NCI-H524 treated with DMSO at 0.1 percent for 48 hours (cell line): ENCODE measurements at places on chromosomes 6 and 20.
A peak's percentile ranks its signal among the peaks of the same experiment; 100 is the strongest.

GRCh38 chr20:15179381-15179780, 842.0 kb upstream of the FLRT3 start:
- no peak for DNase-seq

- DNase-seq, result no peak
Observed at GRCh38 chr6:8859501-8859900, 424.2 kb upstream of the SLC35B3 start.

- peak; percentile 84 for DNase-seq
Observed at GRCh38 chr20:50335105-50335504, 144.5 kb downstream of the CEBPB start.

DNA sequence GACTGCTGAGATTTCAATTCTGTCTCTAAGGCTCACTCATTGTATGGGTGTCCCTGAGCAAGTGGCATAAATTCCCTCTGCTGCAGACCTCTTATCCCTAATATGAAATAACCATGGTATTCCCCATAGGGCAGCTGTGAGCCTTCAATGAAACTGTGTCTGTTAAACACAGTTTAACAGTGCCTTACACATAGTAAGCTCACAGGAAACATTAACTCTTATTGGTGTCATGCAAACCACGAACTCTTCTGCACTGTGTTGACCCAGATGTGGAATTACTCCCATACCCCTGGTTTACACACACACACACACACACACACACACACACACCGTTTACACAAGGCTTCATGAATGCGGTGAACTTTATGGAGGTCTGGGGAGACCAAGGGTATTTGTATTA, 23.2 kb downstream of the DAAM2 start:
- DNase-seq, result no peak

DNA sequence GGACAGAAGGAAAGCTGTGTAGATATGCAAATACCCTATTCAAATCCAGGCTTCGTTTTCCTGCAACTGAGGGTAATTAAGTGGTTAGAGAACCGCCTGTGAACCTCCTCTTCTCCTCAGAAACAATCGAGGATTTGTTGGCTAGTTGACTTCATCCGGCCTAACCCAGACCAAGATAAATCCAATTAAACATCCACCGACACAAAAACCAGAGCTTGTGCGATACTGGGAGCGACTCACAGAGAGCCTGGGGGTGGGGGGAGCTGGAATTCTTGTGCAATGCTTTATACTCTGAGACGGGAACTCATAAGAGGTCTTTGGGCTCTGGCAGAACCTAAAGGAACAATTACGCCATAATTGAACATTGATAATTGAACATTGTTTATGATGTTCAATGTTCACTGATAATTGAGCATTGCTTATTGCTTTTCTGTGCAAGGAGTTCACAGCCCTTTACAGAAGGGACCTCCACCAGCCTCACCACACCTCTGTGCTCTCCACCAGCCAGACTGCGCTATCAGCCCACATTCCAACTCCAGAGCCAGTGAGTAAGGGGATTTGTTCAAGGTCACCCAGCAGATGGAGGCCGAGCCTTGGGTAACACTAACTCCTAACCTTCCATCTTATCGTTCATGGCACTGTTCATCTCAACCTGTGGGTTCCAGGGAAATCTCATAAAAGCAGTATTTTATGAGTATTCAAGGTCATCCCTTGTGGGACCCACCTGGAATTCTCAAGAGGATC, 429.6 kb upstream of the JARID2 start:
- no peak for DNase-seq

DNA sequence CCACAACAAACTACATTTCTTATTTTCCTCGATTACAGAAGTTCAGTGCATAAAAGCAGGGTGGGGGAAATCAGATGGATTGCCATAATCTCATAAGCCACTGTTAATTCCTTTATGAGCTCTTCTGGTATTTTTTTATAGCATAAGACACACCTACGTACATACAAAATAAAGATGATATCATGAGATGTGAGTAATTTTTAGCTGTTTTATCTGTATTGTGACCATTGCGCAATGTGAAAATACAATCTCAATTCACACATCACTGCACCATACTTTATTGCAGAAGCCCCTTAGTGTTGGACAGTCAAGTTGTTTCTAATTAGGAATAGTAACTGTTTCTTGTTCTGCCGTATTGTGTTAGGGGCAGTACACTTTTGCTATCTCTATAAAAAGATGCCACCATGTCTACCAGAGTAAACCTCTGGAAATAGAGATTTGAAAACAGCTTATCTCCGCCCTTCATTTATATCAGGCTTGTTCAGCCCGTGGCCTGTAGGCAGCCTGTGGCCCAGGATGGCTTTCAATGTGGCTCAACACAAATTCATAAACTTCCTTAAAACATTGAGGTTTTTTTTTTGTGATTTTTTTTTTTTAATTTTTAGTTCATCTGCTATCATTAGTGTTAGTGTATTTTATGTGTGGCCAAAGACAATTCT, 90.4 kb downstream of the FARS2 start:
- no peak for DNase-seq

DNA sequence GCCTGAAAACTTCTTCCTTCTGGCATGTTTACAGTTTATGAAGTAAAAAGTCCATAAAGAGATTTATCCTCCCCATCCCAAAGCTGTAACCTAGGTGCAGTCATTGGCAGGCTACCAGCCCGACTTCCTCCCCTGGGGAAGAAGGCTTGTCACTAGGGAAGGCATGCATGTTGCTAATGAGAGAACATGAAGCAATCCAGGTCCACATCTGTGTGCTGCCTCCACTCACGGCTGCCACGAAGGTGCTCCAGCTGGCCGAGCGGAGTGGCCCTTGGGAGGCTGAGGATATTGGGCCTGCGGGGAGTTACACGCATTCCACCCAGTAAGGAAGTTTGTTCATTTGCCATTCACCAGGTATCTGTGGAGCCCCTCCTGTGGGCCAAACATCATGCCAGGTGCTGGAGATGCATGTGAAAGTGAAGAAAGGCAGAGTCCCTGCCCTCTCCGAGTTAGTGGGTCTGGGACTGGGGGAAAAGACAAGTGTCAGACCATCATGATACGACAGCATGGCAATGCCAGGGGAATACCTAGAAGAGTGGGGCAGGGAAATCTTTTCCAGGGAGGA, 257.0 kb downstream of the NRN1 start:
- DNase-seq, result no peak
